LHCN-M2 (cell line): ENCODE measurements at places on chromosomes 13 and 19. TPM values are rescaled to one million over a fixed set of nuclear protein-coding genes. Genes with fewer than 3 reads are reported as not detected.

Gene GPC5
- total RNA-seq, result 0.11 TPM in 1 of 2 replicates, not detected in the other

Gene APLP1
- total RNA-seq, result 38.3 and 47.1 TPM in 2 replicates

Gene SLC25A41
- total RNA-seq, result not detected in 2 replicates

Gene UBE2L5
- total RNA-seq, result not detected in 2 replicates

Gene HIF3A
- not detected in 2 replicates for total RNA-seq

Gene APOC4
- total RNA-seq, result not detected in 2 replicates

Gene UBL5
- 493 and 627 TPM in 2 replicates for total RNA-seq

Gene OR10H5
- total RNA-seq, result not detected in 2 replicates

Gene SLC7A9
- total RNA-seq, result not detected in 2 replicates

Gene NMRK2
- total RNA-seq, result not detected in 2 replicates

DNA sequence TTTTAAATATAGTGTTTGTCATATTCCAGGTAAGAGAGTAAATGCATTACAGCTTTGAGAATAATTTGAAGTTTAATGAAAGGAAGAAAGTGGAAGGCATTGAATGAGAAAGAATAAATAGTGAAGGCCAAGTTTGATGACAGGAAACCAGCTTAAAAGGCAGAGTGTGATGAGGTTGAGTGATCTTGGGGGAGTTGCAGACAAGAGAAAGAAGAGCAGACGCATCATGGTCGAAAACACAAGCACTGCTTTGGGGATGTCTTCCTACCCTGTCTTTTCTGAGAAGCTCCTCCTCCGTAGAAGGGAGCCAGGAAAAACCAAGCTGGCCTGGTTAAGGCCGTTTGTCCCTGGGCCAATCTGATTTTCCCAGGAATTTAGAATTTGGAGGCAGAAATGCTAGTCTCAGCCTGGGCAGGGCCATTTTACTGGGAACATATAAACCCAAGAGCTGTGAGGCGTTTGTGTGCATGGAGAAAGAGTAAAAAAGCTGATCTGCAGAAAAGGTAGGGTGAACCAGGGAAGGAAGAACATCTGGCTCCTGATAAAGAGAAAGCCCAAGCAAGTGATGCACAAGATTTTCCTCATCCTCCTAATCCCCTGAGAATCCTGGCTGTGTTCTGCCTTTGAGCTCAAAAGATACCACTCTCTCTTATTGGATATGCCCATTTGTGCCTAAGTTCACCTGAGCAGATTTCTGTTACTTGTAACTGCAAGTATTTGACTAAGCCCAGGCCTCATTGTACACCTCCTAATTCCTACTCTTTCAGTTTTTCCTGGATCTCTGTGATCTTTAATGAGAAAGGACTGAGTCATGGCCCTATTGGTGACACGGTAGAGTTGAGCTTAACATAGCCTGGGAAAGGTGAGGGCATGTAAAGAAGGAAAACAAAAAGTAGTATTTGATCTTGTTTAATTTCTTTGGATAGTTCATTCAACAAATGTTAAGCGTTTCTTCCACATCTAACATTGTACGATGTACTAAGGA is 80.0 kb downstream of the WDFY2 start:
- DNase-seq, result no peak

GRCh38 chr19:38650172-38650775 is 2.8 kb downstream of the ACTN4 start:
- DNase-seq, result no peak

GRCh38 chr13:75076476-75076875 is 405.5 kb downstream of the TBC1D4 start:
- DNase-seq, result peak; percentile 20

DNA sequence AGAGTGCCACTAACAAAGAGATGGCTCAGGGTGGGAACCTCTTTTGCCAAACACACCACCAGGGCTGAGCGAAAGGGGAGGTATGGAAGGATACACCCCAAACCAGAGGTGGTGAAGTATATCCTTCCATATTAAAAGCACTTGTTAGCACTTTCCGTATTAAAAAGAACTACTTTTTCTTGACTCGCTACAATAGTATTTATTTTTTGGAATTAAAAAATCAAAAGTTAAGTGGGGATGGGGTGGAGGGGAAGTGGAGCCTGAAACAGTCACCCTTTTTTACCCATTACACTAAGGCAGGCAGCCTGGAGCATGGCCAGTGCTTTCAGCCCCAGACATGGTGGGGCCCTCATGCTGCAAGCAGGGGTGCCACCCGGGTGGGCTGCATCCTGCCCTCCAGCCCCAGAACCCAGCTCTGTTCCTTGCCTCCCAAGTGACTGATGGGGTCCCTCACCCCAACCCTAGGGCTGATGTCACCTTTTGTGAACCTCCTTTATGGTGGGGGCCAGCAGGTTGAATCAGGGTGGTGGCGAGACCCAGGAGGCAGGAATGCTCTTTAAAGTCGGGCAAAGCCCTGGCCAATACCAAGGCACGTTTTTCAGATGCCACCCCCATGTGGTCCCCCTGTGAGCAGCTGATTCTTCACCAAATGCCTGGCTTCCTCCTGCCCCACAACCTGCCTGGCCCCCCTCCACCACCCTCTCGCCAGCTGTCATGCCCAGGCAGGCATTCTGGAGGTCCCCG is 31.0 kb downstream of the LYL1 start:
- DNase-seq, result no peak

GRCh38 chr19:49639401-49640112 is 386 bp downstream of the RRAS start:
- DNase-seq, result no peak

- no peak for DNase-seq
Measured at GRCh38 chr13:56773148-56773547, 367.6 kb upstream of the PRR20A start.

DNA sequence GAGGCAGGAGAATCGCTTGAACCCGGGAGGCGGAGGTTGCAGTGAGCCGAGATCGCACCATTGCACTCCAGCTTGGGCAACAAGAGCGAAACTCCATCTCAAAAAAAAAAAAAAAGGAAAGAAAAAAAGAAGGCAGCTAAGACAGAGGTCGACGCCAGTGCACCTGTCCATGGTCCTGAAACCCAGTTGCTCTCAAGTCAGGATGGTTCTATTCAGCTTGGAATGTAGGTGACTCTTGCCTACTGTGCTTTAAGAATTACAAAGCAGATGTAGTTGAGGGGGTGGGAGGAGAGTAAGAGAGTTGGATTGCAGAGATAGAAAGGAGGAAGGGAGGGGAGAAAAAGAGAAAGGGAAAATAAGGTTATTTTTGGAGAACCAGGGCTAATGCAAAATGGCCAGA is 18.7 kb downstream of the CACNG7 start:
- DNase-seq, result peak; percentile 46

GRCh38 chr19:46388311-46389095 is 24.9 kb downstream of the CCDC8 start:
- DNase-seq, result no peak

DNA sequence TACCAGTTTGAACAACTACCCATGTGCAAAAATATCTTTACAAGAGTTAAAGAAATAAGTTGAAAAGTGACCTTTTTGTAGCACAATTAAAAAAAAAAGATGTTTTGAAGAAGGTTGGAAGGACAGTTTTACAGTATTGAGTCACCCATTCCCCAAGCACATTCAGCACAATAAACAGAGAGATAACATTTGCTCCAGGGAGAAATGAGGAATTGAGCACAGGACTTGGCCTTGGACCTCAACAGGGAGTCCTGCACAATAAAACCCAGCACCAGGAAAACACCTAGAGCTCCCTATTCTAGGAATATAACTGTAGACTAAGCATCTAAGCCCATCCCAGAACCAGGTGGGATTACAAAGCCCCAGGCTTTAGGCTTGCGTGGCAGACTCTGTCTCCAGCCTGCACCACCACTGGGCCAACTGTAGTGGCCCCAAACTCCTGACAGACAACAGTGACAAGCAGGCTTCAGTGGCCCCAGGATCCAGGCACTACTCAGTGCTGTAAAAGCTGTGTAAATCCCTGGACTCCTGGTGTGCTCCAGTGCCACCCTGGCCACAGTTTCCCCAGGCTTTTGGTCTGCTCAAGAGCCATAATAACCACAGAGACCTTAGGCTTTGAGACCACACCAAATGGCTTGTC is 857.2 kb downstream of the SLITRK1 start:
- DNase-seq, result no peak

DNA sequence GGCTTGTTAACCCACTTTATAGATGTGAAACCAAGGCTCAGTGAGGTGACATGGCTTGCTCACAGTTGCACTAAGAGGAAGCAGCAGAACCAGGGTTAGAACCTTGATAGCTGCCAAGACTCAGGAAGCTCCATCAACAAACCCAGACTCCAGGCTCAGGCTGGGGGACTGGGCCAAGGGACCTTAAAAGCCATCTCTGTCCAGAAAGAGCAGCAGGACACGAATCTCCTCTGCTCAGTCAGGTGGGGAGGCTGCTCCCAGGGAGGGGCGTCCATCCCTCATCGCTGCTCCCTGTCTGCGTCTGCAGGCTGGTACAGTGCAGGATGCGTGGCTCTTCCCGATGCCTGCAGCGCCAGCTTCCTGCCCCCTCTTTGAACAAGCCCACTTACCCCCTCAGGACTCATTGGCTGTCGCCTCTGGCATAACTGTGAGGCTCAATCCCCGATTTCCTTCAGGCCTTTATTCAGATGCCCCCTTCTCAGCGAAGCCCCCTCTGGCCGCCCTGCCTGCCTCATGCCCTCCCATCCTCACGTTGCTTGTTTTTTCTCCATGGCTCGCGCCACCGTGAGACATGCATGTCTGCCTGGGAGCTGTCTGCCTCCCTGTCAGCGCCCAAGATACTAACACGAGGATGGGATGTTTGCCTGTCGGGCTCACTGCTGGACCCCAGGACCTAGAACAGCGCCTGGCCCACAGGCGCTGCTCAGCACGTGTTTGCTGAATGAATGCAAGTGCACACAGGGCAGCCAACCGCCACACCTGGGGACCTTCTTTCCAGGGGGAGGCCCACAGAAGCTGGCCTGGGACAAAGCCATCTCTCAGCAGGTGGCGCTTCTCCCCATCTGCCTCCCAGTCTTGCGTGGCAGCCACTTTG is 21.5 kb downstream of the AKT2 start:
- DNase-seq, result no peak

DNA sequence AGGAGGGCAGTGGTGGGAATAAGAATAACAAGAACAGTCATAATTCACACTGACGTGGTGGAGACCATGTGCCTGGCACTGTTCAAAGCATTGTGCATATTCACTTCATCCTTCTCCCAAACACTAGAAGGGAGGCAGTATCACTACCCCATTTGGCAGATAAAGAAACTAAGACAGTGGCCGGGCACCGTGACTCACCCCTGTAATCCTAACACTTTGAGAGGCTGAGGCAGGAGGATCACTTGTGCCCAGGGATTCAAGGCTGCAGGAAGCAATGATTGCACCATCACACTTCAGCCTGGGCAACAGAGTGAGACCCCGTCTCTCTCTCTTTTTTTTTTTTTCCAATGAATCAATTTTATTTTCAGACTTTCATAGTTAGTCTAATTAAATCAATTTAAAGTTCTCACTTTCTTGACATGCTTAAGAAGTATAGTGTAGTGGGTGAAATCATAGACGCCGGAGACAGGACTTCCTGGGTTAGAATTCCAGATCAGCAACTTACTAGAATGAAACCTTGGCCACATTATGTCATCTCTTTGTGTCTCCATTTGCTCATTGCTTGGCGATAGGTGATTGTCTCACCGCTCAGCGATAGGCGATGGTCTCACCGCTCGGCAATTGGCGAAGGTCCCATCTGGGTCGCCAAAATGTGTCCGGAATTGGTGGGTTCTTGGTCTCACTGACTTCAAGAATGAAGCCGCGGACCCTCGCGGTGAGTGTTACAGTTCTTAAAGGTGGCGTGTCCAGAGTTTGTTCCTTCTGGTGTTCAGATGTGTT is 5.3 kb upstream of the ATG4D start:
- no peak for DNase-seq

DNA sequence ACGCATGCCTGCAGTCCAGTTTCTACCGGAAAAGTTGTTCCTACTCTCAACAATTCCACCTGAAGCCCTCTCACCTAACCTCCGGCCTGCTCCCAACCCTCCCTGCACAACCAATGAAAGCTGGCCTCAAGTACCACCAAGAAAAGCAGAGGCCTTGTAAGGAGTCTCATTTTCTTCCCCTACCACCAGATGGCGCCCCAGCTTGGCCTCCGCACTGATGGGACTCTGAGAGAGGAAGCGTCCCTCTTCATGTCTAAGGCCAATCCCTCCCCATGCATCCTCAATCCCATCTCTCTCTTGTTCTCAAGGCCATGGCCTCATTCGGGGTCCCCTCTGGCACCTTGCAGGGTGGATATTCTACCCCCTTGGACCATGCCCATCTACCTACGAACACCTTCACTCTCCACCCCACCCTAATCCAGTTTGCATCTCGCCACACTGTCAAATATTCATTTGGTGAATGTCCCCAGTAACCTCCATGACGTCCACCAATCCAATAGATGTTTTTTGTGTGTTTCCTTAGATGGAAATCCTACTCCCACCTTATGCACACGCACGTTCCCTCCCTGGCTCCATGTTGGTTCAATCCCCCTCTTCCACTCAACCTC is 412.8 kb downstream of the ZNF536 start:
- DNase-seq, result peak; percentile 6

DNA sequence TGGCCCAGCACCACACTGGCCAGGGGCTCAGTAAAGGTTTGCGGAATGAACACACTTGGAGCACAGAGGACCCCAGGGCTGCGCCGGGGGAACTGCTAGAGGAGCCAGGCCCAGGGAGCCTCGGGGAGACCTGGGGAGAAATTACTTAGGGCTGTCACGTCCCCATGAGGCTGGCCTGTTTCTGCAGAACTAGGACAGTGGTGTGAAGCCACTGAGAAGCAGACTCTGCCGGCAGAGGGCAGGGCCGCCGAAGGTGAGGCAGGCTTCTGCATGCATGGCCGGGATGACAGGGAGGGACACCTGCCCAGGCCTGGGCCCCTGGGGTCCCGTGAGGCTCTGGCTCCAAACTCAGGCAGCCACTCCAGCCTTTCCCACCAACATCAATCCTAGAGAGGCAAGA is 26.4 kb downstream of the ELAVL1 start:
- DNase-seq, result no peak

- DNase-seq, result no peak
Measured at GRCh38 chr19:45701676-45702075, 9.2 kb downstream of the QPCTL start.

GRCh38 chr13:44211704-44212346 is 161.8 kb upstream of the SERP2 start:
- no peak for DNase-seq

DNA sequence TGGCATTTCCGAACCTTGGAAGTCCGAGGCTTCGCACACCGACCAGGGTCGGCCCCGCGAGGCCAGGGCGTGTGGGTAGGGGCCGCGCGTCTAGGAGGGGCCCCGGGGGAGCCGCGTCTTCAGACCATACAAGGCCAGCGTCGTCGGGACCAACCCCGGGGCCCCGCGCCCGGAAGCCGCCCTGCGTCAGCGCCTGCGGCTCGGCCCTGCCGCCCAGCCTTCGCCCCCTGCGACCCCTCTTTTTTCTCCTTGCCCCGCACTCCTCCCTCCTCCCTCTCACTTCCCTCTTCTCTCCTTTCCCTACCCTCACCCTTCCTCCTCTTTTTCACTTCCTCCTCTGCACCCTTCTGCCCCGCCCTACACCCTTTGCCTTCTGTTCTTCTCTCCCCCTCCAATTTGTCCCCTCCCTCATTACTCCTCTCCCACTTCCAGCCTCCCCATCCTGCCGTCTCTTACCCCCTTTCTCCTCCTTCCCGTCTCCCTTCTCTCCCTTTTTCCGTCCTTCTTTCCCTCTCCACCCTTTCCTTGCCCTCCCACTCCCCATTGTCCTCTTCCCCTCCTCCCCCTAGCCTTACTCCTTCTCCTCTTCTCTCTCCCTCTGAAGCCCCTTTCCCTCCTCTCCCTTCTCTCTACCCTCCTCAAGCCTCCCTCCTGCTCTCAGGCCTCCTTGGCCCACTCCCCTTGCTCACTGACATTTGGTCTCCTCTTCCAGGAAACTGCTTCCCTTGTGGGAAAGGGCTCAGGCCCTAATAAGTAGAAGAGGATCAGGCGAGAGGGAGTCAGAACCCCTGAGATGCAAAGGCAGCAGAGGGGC is 2.2 kb upstream of the PLEKHG2 start:
- DNase-seq, result peak; percentile 60

- DNase-seq, result no peak
Measured at GRCh38 chr13:113476811-113477210, 13.7 kb downstream of the DCUN1D2 start.
